ENCODE measurements at places on chromosomes 4 and X.
A peak's percentile ranks its signal among the peaks of the same experiment; 100 is the strongest.

DNA sequence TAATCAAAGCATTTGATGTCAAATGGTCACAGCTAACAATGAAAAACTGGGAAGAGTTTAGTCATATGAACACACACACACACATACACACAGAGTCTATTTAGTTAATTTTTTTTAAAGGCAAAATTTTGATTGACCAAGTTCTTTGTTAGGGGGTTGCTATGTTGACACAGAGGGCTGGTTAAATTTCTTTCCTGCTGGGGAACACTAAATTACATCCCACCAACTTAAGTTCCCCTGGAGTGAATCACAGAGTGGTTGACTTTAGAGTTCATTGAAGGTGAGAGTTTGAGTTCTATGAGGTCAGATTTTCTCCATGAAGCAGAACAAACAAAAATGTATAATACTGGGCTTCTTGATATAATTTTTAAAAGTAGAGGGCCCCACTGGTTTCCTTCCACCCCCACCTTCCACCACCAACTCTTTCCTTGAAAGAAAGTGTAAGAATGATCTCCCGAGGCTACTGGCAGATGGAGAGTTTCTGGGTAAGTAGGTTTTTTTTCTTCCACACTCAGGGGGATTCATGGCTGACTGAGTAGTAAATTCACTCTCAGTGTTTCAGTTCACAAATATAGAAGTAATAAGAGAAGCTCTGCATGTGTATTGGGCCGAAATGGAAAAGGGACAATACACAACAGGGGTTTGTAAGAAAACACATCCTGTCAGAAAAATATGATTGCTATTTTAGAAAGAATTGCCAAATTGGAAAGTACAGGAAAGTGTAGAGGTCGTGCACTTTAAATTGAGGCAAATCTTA lies 917.0 kb upstream of the LCORL start:
- no peak for DNase-seq

GRCh38 chr4:48139691-48140090 lies 5.6 kb upstream of the TXK start:
- DNase-seq: no peak

GRCh38 chrX:123083924-123084323 lies 100.2 kb upstream of the GRIA3 start:
- DNase-seq: no peak

- no peak for DNase-seq
These were observed 297.5 kb upstream of the DCAF8L1 start for GRCh38 chrX:28278726-28279125.

GRCh38 chrX:49291615-49292337 lies 11.7 kb upstream of the GAGE10 start:
- no peak for DNase-seq

DNA sequence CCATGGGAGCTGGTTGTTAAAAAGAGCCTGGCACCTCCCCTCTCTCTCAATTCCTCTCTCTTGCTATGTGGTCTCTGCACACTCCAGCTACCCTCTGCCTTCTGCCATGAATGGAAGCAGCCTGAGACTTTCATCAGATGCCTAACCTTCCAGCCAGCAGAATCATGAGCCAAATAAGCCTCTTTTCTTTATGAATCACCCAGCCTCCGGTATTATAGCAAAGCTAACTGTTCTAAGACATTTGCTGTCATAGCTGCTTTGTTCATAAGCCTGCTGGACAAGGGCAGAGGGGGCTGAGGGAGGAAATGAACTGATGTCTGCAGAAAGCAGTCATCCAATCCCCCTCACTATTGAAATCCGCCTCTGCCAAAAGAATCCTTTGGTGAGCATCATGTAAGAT lies 196.7 kb downstream of the ZNF330 start:
- no peak for DNase-seq

GRCh38 chr4:126993351-126993750 lies 639.4 kb upstream of the INTU start:
- DNase-seq: no peak

DNA sequence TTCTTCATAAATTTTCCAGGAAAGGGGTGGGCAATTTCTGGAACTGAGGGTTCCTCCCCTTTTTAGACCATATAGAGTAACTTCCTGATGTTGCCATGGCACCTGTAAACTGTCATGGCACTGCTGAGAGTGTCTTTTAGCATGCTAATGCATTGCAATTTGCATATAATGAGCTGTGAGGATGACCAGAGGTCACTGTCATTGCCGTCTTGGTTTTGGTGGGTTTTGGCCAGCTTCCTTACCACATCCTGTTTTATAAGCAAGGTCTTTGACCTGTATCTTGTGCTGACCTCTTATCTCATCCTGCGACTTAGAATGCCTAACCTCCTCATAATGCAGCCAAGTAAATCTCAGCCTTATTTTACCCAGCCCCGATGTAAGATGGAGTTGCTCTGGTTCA lies 577.8 kb downstream of the NLGN4X start:
- DNase-seq: no peak

DNA sequence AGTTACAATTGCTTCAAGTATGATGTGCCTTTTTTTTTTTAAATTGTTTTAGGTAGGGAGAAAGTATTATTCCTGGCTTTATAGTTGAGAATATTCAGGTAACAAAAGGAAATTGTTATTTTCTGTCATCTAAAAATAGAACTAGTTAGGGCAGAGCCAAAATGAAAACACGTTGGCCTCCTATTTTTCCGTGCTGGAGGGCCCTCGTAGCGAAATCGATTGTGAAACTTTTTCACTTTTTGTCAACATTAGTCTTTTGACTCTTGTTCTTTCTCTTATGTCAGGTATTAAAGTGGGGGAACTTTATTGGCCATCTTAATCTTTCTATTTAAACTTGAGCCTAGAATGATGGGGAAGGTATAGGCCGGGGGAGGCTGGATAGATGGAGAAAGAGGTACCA lies 104.9 kb downstream of the ARHGAP10 start:
- peak; percentile 47 for DNase-seq

GRCh38 chr4:185589067-185589836 lies 53.9 kb upstream of the PDLIM3 start:
- no peak for DNase-seq

DNA sequence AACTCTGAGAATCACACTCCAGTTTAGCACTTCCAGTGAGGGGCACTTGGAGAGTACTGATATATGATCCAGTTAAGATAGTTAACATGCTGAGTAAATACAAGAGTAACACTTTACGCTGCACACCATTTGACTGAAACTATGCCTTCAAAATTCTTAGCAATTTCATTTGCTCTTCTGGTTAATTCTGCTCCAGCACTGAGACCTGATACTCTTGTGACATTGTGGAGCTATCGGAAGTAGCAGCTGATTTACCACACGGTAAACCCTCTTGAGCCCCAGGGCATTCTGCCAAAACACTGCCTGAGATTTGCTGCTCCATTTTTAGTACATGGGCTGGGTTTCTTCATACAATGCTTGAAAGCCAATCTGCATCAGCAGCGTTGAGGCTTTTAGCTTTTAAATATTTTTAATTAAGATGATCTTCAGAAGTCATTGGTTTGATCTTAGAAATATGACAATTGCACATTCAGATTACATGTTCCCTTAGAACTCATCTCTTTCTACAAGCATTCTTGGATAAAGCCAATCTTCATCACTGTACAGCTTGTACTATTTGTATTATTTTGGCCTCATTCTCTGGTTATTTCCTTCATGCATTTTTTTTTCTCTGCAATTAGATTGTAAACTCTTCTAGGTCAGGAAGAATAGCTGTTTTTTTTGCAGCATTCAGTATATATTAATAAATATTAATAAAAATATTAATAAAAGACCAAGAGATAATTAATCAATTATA lies 67.8 kb upstream of the ETNPPL start:
- DNase-seq: no peak

DNA sequence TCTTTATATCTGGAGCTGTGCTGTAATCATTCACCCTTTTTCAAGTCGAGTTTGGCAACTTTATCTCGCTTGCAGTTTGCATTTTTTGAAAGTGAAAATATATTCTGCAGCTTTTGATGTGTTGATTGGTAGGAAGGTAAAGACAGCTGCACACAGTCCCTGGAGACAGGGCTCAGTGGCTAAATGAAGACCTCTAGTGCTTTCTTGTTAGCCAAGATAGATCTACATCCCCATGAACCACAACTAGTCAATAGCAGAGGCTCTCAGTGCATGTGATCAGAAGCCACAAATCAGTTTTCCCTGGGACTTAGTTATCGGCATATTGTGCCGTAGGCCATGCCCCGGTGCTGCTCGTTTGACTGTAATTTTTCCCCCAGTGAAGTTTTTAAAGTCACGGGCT lies 587.7 kb upstream of the PITX2 start:
- DNase-seq: no peak

- peak; percentile 91 for DNase-seq
These were observed 75.1 kb upstream of the USP9X start for GRCh38 chrX:41009850-41010846.

GRCh38 chr4:109053257-109053656 lies 249.2 kb downstream of the COL25A1 start:
- no peak for DNase-seq

- no peak for DNase-seq
These were observed 601 bp upstream of the TCEANC start for GRCh38 chrX:13652287-13652793.

GRCh38 chr4:93788712-93789111 lies 39.8 kb upstream of the ATOH1 start:
- DNase-seq: no peak

- no peak for DNase-seq
These were observed 104.4 kb downstream of the STIM2 start for GRCh38 chr4:26964994-26965393.

- no peak for DNase-seq
These were observed 70.7 kb upstream of the GATB start for GRCh38 chr4:151831526-151831925.

DNA sequence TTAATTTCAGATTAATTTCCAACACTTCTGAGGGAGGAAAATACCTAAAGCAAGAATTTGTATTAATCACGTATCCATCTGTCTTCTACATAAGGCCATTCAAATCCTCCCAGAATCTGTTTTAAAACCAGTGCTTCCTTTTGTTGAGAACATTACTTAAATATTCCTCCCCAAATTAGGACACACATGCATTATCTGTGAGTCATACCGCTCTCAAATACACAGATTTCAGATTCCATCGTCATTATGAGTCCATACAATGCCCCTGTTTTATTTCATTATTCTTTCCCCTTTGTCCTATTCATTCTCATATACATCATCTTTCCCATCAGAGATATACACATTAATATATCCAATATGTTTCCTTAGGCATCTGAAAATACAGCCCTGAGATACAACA lies 57.3 kb upstream of the PRSS12 start:
- no peak for DNase-seq
